ENCODE measurements at places on chromosomes 7 and 10. TPM values are rescaled to one million over a fixed set of nuclear protein-coding genes. Genes with fewer than 3 reads are reported as not detected.

Gene POLR1F
- polyA plus RNA-seq: 5.3 TPM

Gene SUN3
- not detected for polyA plus RNA-seq

Gene FLNC
- 2.8 TPM for polyA plus RNA-seq

Gene ZNF853
- polyA plus RNA-seq: 3.4 TPM

Gene ANKMY2
- 19.3 TPM for polyA plus RNA-seq

Gene EBLN1
- polyA plus RNA-seq: not detected

Gene PIP
- polyA plus RNA-seq: not detected

Gene GPR85
- polyA plus RNA-seq: 0.65 TPM

Gene LRRC18
- polyA plus RNA-seq: not detected

Gene DGKI
- 2.5 TPM for polyA plus RNA-seq

Gene TSPAN33
- polyA plus RNA-seq: 316 TPM

Gene SCART1
- polyA plus RNA-seq: 0.37 TPM

Gene FGL2
- polyA plus RNA-seq: 27.5 TPM

Gene BLVRA
- polyA plus RNA-seq: 86.9 TPM

Gene NPSR1
- not detected for polyA plus RNA-seq

Gene ADAMTS14
- polyA plus RNA-seq: not detected

Gene HTR5A
- not detected for polyA plus RNA-seq

Gene CCT6A
- 124 TPM for polyA plus RNA-seq

Gene GNGT1
- not detected for polyA plus RNA-seq

Gene SPDYE8
- polyA plus RNA-seq: not detected

Gene SPDYE5
- polyA plus RNA-seq: not detected

Gene PAX4
- not detected for polyA plus RNA-seq

Gene STEAP1B
- polyA plus RNA-seq: not detected

Gene NACAD
- polyA plus RNA-seq: 5.0 TPM

Gene ST7
- polyA plus RNA-seq: 29.8 TPM

Data from kidney (tissue), 22 donors.